ENCODE measurements at places on chromosomes 6 and 20.

DNA sequence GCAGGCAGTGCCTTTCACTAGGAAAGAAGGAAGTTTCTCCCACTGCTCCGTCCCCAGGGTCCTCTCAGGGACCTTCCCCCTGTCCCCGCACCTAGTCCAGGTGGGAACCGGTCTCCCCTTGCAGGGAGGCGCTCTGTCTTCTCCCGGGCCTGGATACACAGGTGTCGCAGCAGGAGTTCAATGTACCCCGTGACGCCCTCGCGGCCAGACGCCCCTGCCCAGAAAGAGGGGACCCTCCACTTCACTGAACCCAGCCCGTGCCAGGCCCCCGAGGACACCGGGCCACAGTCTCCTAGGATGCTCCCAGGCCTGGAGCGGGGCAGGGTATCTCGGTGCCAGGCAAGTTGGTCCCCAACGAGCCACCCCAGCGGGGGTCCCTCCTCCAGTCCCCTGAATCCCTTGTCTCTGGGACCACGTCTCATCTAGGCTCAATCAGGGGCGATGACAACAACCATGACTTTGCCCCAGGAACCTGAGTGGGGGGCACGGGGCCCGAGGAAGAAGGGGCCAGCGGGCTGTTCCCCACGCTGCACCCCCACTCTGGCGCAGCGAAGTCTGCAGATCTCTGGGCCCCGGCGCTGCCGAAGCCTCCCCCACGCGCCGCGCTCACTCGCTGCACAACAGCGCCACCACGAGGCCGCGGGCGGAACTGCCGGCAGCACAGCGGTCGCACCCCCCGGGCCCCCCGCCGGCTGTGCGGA, 103.0 kb downstream of the EDN3 start:
- peak; percentile 68 for DNase-seq
- no peaks in the 10 kb centered on the region for H3K36me3 ChIP-seq
- H3K27me3 ChIP-seq, result peaks cover 30% of the 10 kb centered on the region
- H3K4me3 ChIP-seq, result no peak overlapping the region

DNA sequence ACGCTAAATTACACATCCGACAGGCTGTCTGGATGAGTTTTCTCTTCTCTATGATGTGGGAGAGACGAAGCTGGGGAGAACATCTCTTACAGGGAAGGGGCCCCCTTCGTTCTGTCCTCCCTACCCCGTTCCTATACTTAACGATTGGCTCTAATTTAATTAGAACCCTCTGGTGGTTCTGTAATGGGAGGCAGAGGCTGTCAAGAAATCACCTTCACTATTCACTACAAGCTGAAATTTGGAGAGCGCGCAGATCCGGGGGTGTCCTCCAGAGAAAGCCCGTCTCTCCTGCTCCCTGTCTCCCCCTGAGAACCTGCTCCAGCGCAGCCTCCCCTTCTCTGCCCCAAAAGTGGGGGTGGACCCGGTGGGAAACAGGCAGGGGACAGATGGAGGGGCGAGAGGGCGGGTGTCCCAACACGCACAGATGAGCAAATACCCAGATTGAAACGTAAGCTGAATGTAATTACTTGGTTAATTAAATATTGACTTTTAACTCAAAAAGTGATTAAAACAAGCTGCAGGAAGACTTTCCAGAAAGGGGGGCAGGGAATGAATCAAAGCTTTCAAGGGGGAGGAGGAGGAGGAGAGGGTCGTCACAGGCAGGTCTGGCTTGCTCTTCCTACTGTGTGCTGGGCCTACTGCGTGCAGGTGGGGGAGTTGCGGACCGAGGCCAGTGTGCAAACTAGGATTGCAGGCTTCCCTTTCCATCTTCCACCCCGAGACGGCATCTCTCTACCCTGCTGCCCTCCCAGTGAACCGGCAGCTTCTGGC, 1.3 kb downstream of the SULF2 start:
- H3K4me1 ChIP-seq, result peaks cover 13% of the 10 kb centered on the region
- no peak for DNase-seq
- no peaks in the 10 kb centered on the region for H3K36me3 ChIP-seq

DNA sequence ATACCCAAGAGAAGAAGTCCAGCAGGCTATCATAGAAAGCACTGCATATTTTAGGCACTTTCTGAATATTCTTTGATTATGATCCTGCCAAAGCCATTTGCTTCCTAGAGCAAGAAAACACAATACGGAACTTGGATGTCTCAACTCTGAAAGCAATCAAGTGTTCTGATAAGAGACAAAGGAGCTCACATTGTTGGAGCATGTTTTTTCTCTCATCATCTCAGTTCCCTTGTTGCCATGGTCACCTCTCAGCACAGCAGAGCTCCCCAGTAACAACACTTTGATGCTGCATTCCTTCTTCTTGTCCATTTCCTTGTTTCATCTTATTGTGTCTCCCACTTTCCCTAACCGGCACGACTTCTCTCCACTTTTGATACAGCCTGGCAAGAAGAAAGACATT, 168.7 kb upstream of the FUT9 start:
- no peaks in the 10 kb centered on the region for H3K36me3 ChIP-seq
- no peak overlapping the region for H3K27ac ChIP-seq
- H3K4me3 ChIP-seq, result no peak overlapping the region
- no peaks in the 10 kb centered on the region for H3K27me3 ChIP-seq
- no peaks in the 10 kb centered on the region for H3K4me1 ChIP-seq

DNA sequence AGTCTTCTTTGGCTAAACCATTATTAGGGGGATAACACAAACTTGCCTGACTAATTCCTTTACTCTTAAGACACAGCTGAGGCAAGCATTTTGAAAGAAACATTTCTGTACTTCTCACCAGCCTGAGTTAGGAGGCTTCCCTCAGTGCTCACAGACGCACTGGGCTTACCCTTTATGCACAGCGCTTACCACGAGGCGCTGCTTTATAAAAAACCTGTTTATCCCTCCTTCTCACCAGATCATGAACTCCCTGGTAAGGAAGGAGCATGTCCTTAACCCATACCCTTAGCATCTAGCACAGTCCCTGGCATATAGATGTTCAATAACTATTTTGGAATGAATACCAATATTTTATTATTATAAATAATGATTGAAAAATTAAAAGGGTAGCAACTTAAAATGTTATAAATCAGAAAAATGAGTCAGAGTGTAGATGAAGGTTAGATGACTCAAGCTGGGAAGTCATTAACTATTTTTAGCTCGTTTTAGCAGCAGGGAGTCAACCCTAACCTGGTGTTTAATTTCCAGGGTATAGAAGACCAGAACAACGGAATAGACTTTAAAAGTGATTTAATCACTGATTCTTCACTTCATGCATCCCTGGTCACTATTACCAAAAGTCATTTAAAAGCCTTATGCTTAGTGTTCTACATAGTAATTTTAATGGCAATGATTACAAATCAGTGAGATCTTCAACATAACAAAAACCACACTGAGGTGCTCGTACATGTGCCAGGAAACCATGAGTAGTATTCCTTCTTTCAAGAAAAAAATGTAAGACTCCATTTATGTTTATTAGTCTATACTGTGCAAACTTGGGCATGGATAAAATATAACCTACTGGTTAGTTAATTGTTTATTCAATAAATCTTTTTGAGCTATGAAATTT, 4.1 kb upstream of the TPD52L1 start:
- no peak for DNase-seq
- no peak overlapping the region for H3K27ac ChIP-seq
- no peaks in the 10 kb centered on the region for H3K36me3 ChIP-seq
- peaks cover 5% of the 10 kb centered on the region for H3K4me1 ChIP-seq
- H3K27me3 ChIP-seq, result peaks cover 38% of the 10 kb centered on the region

GRCh38 chr6:137862419-137863090, 4.5 kb upstream of the TNFAIP3 start:
- DNase-seq, result no peak
- H3K4me1 ChIP-seq, result peaks cover 23% of the 10 kb centered on the region
- no peak overlapping the region for H3K27ac ChIP-seq
- no peaks in the 10 kb centered on the region for H3K27me3 ChIP-seq
- H3K36me3 ChIP-seq, result peaks cover 10% of the 10 kb centered on the region

GRCh38 chr6:66291905-66292304, 584.9 kb upstream of the EYS start:
- H3K4me1 ChIP-seq, result no peaks in the 10 kb centered on the region
- H3K27me3 ChIP-seq, result no peaks in the 10 kb centered on the region
- no peaks in the 10 kb centered on the region for H3K36me3 ChIP-seq
- H3K27ac ChIP-seq, result no peak overlapping the region
- no peak overlapping the region for H3K4me3 ChIP-seq

- peaks cover 29% of the 10 kb centered on the region for H3K4me1 ChIP-seq
- no peaks in the 10 kb centered on the region for H3K36me3 ChIP-seq
- H3K4me3 ChIP-seq, result no peak overlapping the region
- H3K27me3 ChIP-seq, result peaks cover 8% of the 10 kb centered on the region
- H3K27ac ChIP-seq, result no peak overlapping the region
These were observed 37.0 kb upstream of the IGF2R start for GRCh38 chr6:159931846-159932245.

- no peak overlapping the region for H3K4me3 ChIP-seq
- H3K27me3 ChIP-seq, result peaks cover 7% of the 10 kb centered on the region
- H3K27ac ChIP-seq, result no peak overlapping the region
- no peak for DNase-seq
- peaks cover 19% of the 10 kb centered on the region for H3K4me1 ChIP-seq
These were observed 8.5 kb downstream of the TP53INP2 start for GRCh38 chr20:34712525-34713192.

Data from activated CD8-positive, alpha-beta memory T cell treated with anti-CD3 and anti-CD28 coated beads, Interleukin-2, amount 10 ng/mL, durations not matched to agents 7 days and 5 days (primary cell).